ENCODE measurements at places on chromosomes 16 and 17.

- no peak for DNase-seq
Observed at GRCh38 chr16:68416057-68417046, 32.0 kb downstream of the SMPD3 start.

DNA sequence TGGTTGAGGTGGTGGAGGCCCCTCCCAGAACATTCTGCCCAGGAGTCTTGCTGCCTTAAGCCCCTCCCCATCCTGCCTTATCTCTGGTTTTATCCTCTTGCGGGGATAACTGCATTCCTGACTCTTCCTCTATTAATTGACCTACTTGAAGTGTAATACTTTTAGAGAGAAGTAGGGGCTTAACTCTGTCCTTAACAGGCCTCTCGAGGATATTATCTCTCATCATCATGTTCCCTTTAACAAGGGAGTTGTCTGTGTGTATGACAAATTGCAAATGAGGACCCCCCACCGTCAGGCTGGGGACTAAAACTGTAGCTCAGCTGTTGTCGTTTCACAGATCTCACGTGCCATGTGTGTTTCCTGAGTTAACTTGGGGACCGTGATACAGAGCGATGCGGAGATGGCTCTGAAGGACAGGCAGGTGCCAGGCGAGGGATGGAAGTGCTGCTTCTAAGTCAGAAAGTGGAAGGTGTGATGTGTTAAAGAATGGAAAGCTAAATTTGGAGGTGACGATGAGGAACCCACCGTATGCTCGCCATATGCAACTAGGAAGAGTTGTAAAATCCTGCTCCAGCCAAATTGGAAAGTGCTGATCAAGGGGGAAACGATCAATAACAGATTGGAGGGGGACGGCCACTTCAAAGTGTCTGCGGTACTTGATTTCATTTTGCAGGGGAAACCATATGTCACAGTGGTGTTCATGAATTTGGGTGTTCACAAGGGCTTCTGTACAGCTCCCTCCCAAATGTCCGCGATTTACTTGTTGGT is 106.3 kb downstream of the RPTOR start:
- no peak for DNase-seq

GRCh38 chr17:71334048-71334751 is 786.6 kb upstream of the SOX9 start:
- peak; percentile 25 for DNase-seq

DNA sequence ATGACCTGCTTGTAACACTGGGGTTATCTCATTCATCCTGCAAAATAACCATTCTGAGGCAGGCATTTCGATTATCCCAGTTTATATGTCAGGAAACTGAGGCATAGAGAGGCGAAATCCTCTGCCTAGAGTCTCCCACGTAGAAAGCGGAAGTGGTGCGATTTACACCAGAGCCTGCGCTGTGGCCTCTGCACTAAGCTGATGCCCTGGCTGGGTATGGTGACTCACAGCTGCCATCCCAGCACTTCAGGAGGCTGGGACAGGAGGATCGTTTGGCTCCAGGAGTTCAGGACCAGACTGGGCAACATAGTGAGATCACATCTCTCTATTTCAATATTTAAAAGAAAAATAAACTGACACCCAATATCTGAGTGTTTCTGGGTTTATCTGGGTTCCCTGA is 59.3 kb upstream of the BCO1 start:
- DNase-seq, result no peak

- DNase-seq, result peak; percentile 87
Observed at GRCh38 chr17:18025945-18026776, 12.8 kb downstream of the ATPAF2 start.

GRCh38 chr17:74210191-74211140 is 2.9 kb upstream of the TTYH2 start:
- DNase-seq, result peak; percentile 88

DNA sequence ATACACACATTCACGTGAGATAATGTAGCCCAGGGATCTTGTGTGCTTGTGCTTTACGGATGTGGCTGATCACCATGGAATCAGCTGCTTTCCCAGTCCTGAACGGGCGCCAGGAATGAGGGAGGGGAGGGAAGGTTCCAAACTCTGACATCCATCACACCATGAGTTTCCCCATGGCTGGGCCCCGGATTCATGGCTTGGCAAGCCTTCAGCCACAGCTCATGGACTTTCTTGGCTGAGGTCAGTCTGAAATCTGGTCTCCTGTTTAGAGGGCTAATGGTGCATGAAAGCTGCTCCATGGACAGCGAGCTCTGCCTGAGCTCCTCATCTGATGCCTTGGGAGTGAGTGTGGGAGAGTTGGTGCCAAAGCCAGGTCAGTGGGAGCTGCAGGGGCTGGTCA is 767.6 kb upstream of the EEF2KMT start:
- no peak for DNase-seq

GRCh38 chr16:16175296-16175695 is 48.0 kb downstream of the ABCC6 start:
- no peak for DNase-seq

DNA sequence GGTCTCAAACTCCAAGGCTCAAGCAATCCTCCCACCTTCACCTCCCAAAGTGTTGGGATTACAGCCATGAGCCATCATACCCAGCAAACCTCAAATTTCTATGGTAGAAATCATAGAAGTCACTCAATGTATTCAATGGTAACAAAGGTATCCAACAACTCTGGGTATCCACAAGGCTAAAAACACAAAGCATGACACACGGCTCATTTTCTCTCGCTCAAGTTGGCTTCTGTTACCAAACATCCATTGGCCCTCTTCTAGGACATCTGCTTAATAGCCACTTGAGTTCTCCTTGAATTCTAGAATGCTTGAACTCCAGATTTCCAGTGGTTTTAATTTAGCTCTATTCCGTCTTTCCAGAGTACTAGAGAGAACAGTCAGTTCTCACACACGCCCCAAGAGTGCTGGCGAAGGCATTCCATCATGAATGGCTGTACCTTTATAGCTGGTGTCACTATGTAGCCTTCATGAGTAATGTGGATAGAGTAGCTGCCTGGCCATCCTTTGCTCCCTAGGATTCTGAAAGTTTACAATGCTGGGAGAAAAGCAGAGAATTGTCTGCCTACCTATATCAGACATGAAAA is 42.6 kb downstream of the SPAG9 start:
- no peak for DNase-seq

- no peak for DNase-seq
Observed at GRCh38 chr17:6279659-6280058, 155.3 kb downstream of the AIPL1 start.

- DNase-seq, result no peak
Observed at GRCh38 chr17:82980632-82981031, 98.8 kb upstream of the METRNL start.

- no peak for DNase-seq
Observed at GRCh38 chr16:83648347-83648746, 159.4 kb upstream of the HSBP1 start.

DNA sequence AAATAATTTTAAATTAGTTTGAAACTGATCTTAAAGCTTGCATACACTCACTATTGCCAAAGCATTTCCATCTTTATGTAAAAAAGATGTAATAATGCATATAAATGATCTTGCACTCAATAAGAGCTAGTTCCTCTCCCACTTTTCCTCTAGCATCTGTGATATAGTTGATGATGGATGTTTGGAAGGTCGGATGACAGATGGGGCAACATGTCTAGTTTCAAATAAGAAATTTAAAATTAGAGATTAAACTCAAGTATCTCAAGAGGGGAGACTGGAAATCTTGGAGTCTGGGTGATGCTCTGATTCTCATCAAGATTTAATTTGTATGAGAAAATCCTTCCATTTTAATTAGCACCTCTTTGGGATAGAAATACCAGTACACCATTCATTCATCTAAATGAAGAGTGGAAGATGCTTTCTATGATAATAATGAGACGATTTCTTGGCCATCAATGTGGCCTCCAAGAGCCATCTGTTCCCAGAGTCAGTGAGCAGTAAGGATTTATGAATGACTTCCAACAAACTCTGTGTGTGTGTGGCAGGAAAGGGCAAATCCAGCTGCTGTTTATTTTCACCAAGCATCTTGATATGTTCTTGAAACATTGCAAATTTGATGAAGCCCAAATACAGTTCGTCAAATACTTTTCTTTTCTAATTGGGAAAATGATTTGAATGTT is 616.3 kb upstream of the CDH8 start:
- DNase-seq, result no peak

- DNase-seq, result no peak
Observed at GRCh38 chr16:85498607-85499006, 114.5 kb upstream of the GSE1 start.

DNA sequence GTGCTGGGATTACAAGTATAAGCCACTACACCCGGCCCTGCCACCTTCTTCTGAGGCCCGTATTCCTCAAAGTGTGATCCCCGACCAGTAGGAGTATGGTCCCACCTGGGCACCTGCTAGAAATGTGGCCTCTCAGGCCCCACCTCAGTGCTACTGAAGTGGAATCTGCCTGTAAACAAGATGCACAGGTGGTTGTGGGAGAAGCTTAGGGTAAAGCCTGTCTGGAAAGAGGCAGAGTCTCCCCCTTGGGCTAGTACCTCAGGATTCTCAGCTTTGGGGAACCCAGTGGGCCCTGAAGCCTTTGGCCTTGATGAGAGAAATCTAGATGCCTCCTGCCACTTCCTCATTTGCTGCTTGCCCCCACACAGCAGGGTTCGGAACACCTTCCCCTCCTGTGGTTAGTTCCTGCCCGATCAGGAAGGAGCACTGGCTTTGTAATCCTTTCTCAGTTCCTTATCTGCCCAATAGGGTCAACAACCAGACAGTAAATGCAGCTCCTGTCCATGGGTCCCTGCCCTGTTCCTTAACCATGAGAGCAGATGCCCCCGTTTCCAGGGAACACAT is 25.2 kb downstream of the TK2 start:
- no peak for DNase-seq

- no peak for DNase-seq
Observed at GRCh38 chr17:15509095-15509494, 41.7 kb upstream of the CDRT4 start.

DNA sequence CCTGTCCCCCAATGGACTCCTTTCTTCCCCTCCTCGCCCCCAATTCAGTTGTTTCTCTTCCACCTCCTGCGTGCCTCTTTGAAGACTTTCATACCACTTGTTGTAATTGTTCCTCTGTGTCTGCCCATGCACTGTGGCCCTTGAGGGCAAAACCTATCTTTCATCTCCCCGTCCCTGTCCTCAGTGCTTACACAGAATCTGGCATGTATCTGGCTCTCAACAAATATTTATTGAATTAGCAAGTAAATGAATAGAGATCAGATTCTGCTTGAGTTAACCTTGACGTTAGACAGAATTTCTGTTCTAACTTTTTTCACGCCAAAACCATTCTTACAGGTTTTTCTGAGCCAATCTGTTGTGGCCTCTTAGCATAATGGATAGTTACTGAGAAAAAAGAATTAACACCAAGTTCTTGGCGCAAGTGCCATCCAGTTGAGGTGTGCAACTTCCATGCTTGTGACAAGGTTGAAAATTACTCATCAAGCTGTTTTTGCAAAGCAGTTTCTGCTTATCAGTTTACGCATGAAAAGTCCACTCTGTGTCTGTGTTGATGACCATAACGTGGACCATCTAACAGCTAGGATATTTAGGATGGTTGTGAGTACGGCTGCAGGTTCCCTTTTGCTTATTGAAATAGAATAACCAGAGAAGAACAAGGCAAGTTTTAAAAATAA is 215.1 kb downstream of the PRKCA start:
- no peak for DNase-seq

- no peak for DNase-seq
Observed at GRCh38 chr17:28505986-28506665, at the start of gene FOXN1. TSS of gene FOXN1 (plus strand) at chr17:28506348. CDS start at chr17:28523970, 17,622 bp downstream.

- DNase-seq, result no peak
Observed at GRCh38 chr16:88346680-88347505, 35.9 kb upstream of the ZNF469 start.

DNA sequence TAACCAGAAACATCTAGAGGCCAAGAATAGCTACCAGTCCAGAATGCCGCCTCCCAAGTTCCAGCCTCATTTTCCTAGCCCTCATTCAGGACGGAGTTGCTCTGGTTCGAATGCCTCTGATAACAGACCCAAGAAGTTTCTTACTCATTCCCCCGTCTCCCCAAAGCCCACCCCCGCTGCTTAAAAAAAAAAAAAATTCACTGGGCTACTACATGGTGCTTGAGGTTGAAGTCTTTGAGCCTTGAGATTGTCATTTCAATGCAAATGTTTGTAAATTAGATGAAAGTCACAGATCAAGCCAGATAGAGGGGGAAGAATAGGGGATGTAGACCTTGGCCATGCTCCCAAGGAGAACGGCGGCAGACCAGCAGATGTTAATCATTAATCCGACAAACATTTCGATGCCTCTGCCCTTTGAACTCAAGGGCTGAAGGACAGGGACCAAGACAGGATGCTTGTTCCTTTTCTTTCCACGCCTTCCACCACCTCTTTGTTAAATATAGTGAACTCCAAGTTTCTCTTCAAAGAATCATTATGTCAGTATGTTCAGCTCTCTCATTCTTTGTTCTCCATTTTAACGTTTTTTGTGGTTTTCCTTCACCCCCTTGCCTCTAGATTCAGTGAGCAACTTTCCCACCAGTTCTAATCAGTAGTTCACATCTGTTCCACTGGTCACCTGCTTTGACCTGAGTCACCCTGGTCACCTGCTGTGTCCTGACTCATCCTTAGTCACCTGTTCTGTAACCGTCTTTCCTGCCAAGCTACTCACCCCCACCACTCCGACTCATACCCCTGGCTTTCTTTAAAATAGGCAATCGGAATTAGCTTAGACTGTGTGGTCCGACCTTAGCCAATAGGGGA is 190.3 kb downstream of the CPPED1 start:
- DNase-seq, result no peak

DNA sequence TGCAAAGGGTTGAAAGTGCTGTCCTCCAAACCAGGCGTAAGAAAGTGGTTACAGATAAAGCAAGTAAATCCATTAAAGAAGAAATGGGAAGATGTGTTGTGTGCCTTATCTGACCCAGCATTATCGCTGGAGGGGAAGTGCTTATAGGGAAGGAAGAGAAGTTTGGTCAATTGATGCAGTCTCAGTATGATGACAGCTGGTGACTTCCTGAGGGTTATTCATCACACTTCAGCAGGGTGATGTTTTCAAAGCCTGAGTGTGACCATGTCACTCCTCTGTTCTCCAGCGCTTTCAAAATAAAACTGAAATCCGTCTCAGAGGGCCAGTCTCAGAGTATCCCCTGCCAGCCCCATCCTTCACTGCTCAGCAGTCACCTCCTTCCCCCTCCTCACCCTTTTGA is 505.4 kb upstream of the RBFOX1 start:
- DNase-seq, result no peak

DNA sequence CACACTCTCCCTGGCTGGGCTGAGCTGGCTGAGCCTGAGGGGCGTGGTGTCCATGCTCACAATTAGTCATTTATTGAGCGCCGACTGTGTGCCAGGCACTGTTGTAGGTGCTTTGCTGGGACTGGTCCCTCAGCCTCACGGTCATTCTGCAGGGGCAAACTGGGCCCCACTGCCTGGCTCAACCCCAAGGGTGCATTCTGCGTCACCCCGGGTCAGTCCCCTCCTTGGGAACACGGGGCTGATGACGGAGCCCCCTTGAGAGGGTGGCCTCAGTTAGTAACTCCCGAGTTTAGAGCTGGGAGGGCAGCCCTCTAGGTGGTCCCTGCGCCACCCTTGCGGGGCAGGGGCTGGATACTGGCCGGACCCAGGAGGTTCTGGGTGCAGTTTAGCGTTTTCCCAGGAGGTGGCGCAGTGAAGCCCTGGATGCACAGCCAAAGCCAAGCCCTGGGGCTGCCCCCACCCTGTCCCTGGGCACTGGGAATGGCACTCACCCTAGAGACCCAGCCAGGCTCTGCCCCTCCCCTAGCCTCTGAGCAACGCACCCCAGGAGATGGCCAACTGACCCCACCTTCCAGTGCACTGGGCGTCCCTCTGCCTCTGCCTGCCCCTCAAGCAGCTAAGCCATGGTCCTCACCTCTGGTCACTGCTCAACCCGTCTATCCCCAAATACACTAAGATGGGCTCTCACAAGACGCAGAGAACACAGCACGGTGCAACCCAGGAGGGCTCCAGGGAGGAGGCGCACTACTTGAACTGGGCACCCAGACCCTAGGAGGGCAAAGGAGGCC is 243.2 kb upstream of the GSE1 start:
- peak; percentile 72 for DNase-seq
